ENCODE measurements at places on chromosomes 5 and 9.

GRCh38 chr9:87864915-87865314 is 17.8 kb upstream of the SPATA31E1 start:
- DNase-seq = no peak

- DNase-seq = no peak
Measured at GRCh38 chr9:89891591-89892304, 286.9 kb downstream of the GADD45G start.

DNA sequence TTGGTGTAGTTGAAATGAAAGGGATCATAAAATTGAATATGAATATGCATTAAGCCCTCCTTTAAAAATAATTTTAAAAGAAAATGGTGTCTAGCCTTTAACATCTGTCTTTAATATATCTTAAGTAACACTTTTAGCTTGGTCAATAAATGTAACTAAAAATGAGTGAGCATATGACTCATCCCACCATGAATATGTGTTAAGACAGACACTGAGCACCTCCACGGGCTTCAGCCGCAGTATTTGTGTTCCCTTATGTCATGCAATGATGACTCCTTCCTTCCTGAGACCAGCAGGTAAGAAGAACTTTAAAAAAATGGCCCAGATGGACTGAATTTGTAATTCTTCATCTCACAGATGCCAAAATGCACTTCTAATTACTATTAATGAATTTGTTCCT is 563.2 kb downstream of the NR2F1-AS1 start:
- DNase-seq = peak; percentile 78

GRCh38 chr5:158236511-158237335 is 377.8 kb upstream of the CLINT1 start:
- DNase-seq = no peak

DNA sequence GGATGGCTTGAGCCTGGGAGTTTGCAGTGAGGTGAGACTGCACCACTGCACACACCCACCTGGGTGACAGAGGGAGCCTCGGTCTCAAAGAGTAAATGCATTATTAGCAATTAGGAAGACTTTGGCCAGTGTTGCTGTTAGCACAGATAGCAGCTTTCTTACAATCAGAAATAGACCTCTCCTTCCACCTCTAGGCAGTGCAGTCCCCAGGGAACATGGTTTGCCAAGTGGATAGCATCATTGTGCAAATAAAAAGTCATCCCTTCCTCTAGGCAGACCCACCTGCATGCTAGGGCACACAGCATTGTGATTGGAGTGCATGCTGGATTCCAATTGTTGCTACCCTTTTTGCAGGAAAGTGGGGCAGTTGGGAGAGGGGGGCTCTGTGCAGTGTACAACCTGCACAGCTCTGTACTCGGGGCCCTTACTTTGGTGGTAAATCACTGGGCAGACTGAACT is 77.9 kb upstream of the KLF9 start:
- DNase-seq = no peak

DNA sequence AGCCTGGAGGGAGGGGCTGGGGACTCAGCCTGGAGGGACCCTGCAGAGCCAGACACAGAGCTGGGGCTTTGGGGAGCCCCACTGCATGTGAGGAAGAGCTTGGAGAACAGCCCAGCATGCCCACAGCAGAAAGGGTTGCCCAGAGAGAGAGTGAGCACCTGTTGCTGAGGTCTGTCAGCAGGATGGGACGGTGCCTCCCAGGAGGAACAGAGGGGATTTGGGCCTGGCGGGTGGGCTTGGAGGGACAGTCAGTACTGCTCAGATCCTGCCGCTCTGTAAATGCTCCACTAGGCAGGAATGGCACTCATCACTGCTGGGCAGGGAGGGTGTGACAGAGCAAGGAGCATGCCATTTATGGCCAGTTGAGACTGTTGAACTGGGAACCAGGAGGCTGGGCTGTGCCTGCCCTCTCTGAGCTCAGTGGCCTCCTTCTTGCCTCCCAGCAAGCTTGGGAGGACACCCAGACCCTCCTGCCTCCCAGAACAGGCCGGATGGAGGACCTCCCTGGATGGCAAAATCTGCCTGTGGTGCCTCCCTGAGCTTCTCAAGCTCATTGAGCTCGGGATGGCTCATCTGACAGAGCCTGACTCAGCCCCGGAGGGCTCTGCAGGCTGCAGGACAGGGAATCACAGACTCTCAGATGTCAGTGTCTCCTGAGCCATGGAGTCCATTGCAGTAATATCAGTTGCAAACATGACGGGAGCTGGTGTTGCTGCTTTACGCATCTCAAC is 786 bp upstream of the HRCT1 start:
- DNase-seq = peak; percentile 84

- no peak for DNase-seq
Measured at GRCh38 chr5:38837416-38837815, 8.4 kb upstream of the OSMR start.

DNA sequence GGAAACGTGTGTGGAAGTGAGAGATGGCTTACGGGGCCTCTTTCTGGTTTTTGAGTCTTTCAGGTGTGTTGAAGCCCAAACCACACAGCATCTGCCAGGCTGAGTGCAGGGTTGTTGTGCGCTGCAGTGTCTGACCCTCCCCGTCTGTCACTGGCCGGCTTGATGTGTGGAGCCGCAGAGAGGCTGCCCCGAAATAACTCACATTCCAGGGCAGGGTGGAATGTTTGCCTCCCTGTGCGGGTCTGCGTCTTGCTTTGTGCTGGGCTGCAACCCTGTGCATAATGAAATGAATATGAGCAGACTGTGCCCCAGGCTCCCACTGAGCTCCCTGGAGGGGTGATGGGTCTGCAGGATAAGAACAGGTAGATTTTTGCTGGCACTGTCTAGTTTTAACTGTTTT is 9.9 kb upstream of the PLEKHG4B start:
- DNase-seq = peak; percentile 69

DNA sequence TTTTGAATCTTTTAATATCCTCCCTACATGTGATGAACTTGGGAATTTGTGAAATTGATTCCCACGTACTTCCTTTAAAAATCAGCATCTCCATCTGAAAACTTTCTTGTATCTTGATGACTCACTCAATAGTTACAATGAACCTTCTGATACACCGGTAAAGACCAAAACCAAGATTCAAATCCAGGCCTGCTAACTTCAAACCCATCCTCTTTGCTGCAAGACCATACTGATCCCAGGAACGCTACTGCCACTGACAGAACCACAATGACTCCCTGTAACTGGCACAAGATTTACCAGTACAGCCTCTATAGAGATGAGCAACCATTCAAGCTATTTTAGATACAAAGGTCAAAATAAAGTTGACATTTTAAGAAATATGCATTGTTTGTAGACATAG is 332.9 kb downstream of the DNAH5 start:
- no peak for DNase-seq

DNA sequence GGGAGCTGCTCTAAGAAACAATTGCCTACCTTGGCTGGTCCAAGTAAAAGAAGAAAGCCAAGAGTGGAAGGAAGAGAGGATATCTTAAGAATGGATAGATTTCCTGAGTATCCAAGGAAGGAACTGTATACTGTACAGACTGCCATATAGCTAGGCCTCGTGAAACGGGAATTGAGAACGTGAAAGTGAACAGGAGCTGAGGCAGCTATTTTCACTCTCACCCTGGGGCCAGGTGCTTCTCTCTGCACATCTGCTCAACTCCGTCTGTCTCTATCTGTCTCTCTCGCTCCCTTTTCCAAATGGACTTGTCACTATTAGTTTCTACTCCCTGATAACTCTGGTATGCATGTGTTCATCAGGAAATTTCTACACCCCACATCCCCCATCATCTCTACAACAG is 35.9 kb upstream of the TESK1 start:
- no peak for DNase-seq

DNA sequence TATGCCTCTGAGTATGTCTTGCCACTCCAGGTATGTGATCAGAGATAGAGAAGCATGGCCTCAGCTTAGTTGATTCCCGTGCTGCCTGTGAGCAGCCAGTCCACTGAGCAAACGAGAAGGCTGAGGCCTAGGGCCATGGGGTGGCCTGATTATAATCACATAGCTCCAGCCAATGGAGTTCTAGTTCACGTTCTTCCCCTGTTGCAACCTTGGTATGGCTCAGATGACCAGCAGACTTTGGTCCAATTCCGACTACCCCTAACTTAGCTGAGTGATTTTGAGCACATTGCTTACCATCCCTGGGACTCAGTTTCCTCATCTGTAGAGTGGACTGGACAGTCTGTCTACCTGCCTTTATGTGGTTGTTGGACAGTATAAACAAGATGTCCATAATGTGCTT is 68.4 kb downstream of the PPARGC1B start:
- no peak for DNase-seq

GRCh38 chr5:143403334-143403592 is 223 bp downstream of the NR3C1 start:
- DNase-seq = no peak

- DNase-seq = peak; percentile 69
Measured at GRCh38 chr5:39713250-39713916, 288.6 kb upstream of the DAB2 start.

GRCh38 chr5:22471154-22471553 is 382.0 kb downstream of the CDH12 start:
- no peak for DNase-seq

DNA sequence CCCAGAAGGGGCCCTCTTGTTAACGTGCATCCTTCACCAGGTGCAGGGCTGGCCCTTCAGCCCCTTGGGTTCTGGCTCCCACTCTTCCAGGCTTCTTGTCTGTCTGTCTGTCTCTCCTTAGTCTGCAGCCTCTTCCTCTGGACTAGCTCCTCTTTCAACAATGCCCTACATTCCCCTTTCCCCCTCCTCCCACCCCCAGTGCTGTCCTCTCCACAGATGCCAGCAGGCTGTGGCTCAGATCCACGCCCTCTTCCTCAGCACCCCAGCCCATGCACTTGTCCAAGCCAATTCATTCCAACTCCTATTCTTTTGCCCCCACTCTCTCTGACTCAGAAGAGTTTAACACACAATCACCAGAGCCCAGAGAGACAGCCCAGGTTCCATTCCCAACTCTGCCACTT is 45.2 kb upstream of the ALDH1B1 start:
- no peak for DNase-seq

GRCh38 chr9:114371973-114372917 is 15.5 kb downstream of the AKNA start:
- peak; percentile 85 for DNase-seq

GRCh38 chr5:26948921-26949320 is 89.5 kb downstream of the CDH9 start:
- no peak for DNase-seq

- peak; percentile 7 for DNase-seq
Measured at GRCh38 chr5:38938424-38938823, 92.6 kb downstream of the OSMR start.

Measured in M059J (cell line).